ENCODE measurements at places on chromosomes 2 and 18.

- peak; percentile 64 for DNase-seq
These were observed 39.5 kb upstream of the CYP1B1 start for GRCh38 chr2:38115216-38116032.

DNA sequence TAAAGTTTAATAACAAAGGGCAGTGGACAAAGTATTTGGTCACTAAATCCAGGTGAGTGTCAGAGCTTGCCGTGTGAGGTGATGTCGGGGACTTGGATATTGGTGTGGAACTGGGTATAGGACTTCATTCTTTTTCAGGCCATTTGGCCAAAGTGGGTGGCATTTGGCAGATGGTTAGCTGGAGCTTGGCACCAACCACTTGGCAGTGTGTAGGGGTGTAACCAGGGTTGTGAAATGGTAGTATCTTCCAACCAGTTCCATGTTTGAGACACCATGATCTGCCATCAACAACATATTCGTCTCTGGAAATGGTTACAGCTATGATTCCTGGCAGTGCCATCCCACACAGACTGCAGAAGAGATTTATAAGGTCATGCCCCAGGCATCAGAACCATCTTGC lies 113.9 kb downstream of the CCDC85A start:
- DNase-seq: no peak

GRCh38 chr2:236959876-236960275 lies 125.8 kb upstream of the COPS8 start:
- DNase-seq: no peak

DNA sequence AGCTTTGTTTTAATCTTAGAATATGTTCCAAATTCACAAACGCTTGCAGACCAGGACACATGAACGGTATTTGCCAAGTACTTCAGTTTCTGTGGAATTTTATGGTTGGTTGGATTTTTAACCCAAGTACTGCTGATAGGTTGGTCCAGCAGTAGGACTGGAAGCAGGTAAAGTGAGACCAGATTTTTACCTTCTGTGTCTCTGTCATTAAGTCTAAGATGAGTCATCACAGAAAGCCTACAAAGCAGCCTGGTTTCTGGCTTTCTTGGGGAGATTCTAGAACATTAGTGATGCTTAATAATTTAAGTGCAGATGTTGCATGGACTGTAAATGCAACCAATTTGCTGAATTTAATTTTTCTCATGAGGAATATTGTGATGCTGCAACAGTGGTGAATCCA lies 100.5 kb downstream of the SCG2 start:
- no peak for DNase-seq

DNA sequence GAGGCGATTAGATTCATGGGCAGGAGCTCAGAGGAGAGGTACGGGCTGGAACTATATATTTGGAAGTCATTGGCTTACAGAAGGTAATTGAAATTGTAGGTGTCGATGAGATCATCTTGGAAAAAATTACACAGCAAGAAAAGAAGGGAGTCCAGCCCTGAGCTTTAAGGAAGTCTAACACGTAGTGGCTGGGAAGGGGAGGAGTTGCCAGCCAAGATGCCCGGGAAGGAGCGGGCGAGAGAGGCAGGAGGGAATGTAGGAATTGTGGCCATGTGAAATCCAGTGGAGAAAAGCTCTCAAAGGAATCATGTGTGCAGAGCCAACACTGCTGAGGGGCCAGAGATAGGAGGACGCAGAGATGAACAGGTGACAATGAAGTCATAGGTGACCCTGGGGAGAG lies 25.6 kb upstream of the SCYGR1 start:
- no peak for DNase-seq
